Suppressor macrophage treated with lipopolysaccharide for 4 hours (primary cell): ENCODE measurements at places on chromosomes 13 and 19.
A peak's percentile ranks its signal among the peaks of the same experiment; 100 is the strongest.

GRCh38 chr19:40357640-40358039 lies 9.1 kb downstream of the PLD3 start:
- peak; percentile 22 for DNase-seq

GRCh38 chr19:14181906-14182305 lies 24.1 kb downstream of the ADGRL1 start:
- DNase-seq: no peak

GRCh38 chr13:26442541-26442940 lies 114.9 kb upstream of the WASF3 start:
- no peak for DNase-seq

- peak; percentile 75 for DNase-seq
These were observed 72.5 kb upstream of the MTIF3 start for GRCh38 chr13:27522847-27523246.

- DNase-seq: no peak
These were observed 138.0 kb upstream of the IRS2 start for GRCh38 chr13:109924376-109924775.
